Activated T-helper 2 cell treated with anti-CD3 and anti-CD28 coated beads, Interferon-gamma antibody, Interleukin-2, Interleukin-4, amounts not matched to agents 10 μg/mL and 5 μg/mL and 100 μg/mL, durations not matched to agents 14 hours and 24 hours and 36 hours (primary cell): ENCODE measurements at places on chromosomes 7 and 10. TPM values are rescaled to one million over a fixed set of nuclear protein-coding genes. Genes with fewer than 3 reads are reported as not detected.

DNA sequence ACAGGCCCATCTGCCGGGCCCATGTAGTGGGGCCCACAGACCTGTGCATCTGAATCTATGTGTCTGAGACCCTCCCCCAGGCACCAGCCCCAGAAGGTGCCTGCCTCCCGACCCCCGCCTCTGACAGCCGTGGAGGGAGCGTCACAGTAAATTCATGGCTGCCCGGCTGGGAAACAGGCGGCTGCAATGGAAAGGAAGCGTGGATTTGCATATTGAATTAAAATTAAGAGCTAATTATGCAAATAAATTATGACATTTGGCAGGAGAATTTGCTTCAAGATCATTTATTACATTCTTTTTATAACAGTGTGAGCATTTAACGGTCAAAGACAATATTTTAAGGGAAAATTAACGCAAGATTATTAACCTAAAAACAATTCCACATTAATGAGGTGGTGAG is 92.3 kb downstream of the HIF1AN start:
- H3K27ac ChIP-seq, result no peak overlapping the region
- no peaks in the 10 kb centered on the region for H3K4me1 ChIP-seq
- H3K4me3 ChIP-seq, result no peak overlapping the region
- no peak for DNase-seq
- H3K27me3 ChIP-seq, result peaks cover 21% of the 10 kb centered on the region

DNA sequence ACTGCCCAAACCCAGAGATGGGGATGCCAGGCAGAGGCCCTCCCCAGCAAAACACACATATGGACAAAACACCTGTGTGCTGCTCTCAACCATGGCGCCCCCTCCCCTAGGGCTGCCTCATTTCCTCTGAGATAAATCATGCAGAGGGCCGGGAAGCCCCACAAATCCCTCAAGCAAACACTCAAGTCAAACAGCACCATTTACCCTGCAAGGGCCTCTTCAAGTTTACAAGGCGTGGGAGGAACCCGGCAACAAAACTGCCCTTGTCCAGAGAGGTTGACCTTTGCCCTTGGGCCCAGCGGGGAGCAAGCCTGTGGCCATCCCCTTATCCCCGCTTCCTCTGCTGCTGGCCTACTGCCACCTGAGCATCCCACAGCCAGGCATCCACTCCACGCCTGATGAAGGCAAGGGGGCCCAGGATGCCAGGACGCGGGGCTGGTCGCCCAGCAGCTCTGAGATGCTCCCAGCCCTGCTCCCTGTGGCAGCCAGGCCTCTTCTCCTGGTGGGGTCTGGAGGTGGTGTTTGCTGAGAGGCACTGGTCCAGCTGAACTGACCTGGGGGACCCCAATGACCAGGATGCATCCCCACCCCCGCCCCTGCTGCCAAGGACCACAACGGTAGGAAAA is 77.4 kb downstream of the DLG5 start:
- H3K36me3 ChIP-seq, result no peaks in the 10 kb centered on the region
- peaks cover 6% of the 10 kb centered on the region for H3K4me1 ChIP-seq
- no peak overlapping the region for H3K27ac ChIP-seq
- no peak for DNase-seq
- no peak overlapping the region for H3K4me3 ChIP-seq

DNA sequence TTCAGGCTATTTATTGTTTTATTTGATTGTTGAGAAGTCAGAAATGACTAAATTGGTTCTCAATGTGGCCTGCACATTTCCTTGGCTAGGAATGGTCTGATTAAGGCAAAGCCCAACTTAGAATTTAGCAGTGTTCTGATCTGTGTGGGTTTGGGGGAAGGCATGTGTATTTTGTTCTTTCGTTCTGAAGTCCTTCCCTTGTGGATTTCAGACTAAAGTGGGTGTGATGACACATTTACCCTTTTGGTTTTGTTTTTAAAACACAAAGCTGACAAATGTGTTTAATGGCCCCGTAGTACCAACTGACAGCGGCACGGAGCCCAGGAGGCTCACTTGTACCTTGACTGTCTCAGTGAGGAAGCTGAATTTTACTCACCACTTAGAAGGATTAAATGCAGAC is 452.3 kb upstream of the GALNT17 start:
- no peaks in the 10 kb centered on the region for H3K36me3 ChIP-seq
- no peak overlapping the region for H3K4me3 ChIP-seq
- H3K27me3 ChIP-seq, result peaks cover 24% of the 10 kb centered on the region
- H3K27ac ChIP-seq, result no peak overlapping the region
- peaks cover 20% of the 10 kb centered on the region for H3K4me1 ChIP-seq

GRCh38 chr7:30330134-30331111 is 46.0 kb downstream of the ZNRF2 start:
- peak overlapping the region; percentile 60 for H3K4me3 ChIP-seq
- H3K4me1 ChIP-seq, result peaks cover 44% of the 10 kb centered on the region
- DNase-seq, result no peak
- peaks cover 32% of the 10 kb centered on the region for H3K36me3 ChIP-seq
- H3K27ac ChIP-seq, result peak overlapping the region; percentile 69
- no peaks in the 10 kb centered on the region for H3K27me3 ChIP-seq

DNA sequence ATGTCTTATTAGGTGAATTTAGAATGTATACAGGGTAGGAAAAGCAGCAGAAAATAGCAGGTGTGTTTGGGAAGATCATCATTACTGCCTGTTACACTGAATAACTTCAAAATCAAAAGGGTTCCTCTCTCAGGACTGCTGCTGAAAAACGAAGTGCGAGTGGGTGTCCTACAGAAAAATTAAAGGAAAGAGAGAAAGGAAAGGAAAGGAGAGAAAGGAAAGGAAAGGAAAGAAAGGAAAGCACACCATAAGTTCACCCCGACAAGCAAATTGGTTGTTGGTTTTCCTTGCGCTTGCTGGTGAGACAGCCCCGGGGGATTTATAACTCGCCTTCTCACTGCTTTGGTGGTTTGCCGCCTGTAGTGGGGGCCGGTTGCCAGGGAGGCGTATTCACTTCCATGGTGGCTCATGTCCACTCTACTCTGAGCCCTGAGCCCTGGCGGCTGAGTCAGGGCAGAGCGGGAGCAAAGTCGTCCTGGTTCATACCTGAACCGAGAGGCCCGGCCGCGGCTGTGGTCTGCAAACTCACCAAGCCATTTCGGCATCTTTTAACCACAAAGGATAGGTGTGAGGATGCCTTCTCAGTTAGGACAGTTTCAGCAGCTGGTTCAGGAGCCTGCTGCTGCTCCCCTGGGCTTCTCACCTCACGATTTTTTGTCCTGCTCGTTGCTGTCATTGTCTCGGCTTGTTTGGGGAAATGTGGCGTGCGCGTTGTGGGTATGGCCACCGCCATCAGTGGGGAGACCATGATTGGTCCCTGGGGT is 26.1 kb downstream of the INPP5A start:
- H3K36me3 ChIP-seq, result no peaks in the 10 kb centered on the region
- H3K27me3 ChIP-seq, result no peaks in the 10 kb centered on the region
- H3K27ac ChIP-seq, result no peak overlapping the region
- no peak for DNase-seq
- no peak overlapping the region for H3K4me3 ChIP-seq

- no peaks in the 10 kb centered on the region for H3K36me3 ChIP-seq
- H3K27ac ChIP-seq, result no peak overlapping the region
- no peak overlapping the region for H3K4me3 ChIP-seq
- DNase-seq, result no peak
- H3K27me3 ChIP-seq, result no peaks in the 10 kb centered on the region
Measured at GRCh38 chr7:42180806-42181205, 56.2 kb downstream of the GLI3 start.

DNA sequence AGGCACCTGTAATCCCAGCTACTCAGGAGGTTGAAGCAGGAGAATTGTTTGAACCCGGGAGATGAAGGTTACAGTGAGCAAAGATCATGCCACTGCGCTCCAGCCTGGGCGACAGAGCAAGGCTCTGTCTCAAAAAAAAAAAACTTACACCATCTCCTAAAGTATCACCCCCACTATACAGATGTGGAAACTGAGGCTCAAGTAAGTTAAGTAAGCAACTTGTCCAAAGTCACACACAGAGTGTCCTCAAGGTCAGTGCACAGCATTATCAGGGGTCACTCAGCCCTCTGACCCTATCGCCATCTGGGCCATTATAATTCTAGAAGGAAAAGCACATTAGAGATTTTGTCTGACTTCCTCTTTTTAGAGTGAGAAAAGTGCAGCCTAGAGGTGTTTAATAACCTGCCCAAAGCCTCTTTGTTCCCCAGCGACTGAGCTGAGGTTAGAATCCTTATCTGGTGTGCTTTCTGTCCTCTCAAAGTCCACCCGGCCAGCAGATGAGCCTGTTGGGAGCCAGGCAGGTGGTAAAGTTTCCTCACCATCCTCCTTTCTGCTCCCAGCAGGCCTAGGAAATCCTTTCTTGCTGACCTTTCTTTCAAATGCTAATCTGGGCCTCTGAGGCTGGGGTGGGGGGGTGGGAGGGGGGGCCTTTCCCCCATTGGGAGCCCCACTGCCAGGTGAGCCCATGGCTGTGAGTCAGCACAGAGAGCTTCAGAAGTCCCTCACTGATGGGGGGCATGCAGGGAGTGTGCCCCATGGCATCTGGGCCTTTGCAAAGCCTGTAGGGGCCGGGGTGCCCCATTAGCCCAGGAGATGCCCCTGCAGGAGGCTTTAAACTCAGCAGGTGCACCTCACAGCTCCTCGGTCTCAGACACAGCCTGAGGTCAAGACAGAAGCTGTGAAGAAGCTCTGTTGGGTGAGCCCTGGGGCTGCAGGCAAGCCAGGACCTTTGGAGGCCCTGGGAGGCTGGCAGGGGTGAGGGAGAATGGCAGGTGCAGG is 12.0 kb upstream of the KCNMA1 start:
- no peak overlapping the region for H3K4me3 ChIP-seq
- DNase-seq, result no peak
- peaks cover 14% of the 10 kb centered on the region for H3K27me3 ChIP-seq
- no peaks in the 10 kb centered on the region for H3K4me1 ChIP-seq
- H3K36me3 ChIP-seq, result no peaks in the 10 kb centered on the region

DNA sequence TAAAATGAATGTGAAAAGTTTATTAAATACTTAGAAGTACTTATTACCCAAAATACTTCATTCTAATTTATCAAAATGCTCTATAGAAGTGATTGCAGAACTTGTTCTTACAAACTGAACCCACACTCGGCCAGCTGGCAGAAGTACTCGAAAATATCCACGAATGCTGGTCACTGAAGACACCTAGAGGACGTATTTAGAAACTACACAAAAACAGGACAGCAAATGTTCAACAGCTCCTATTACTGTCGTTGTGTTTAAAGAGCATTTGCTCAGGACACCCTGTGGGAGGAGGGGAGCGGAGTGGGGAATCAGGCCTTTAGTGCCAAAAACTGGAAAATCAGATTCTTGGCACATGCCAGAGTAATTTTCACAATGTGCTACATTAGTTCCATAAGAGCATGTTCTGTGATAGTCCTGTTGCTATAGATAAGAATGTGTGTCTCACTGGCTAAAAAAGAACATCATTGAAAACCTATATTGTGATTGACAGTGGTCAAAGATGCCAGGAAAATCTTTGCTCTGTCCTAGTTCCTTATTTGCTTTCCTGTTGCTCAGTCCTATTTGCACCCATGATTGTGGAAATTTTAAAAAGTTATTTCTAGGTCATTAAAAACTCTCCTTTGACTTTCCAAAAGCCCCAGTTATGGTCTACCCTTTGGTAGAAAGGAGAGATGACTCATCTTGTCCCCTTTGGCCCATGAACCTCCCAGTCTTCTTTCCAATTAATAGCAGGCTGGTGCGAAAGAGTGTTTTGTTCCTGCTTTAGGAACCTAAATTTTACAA is 49.0 kb upstream of the NRBF2 start:
- H3K27me3 ChIP-seq, result peaks cover 23% of the 10 kb centered on the region
- H3K36me3 ChIP-seq, result no peaks in the 10 kb centered on the region
- peak; percentile 16 for DNase-seq
- no peak overlapping the region for H3K4me3 ChIP-seq

GRCh38 chr7:50717181-50717580 is 65.5 kb downstream of the GRB10 start:
- peaks cover 2% of the 10 kb centered on the region for H3K27me3 ChIP-seq
- peaks cover 4% of the 10 kb centered on the region for H3K4me1 ChIP-seq
- H3K27ac ChIP-seq, result no peak overlapping the region
- no peak for DNase-seq

DNA sequence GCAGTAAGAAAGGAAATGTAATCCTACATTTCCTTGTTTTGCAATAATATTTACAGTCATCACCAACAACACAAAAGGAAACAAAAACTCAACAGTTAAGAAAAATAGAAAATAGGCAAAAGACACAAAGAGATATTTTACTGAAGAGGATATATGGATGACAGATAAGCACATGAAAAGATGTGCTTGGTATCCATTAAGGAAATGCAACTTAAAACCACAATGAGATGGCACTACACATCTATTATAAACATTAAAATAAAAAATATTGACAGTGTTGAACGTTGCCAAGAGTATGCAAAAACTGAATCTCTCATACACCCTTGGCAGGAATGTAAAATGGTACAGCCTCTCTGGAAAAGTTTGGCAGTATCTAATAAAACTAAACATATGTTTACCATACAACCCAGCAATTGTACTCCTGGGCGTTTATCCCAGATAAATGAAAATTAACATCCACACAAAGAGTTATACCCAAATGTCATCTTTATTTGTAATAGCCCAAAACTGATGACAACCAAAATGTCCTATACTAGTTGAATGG is 5.4 kb downstream of the CEP41 start:
- H3K4me3 ChIP-seq, result no peak overlapping the region
- H3K36me3 ChIP-seq, result peaks cover 15% of the 10 kb centered on the region
- H3K27ac ChIP-seq, result no peak overlapping the region
- no peak for DNase-seq
- H3K4me1 ChIP-seq, result peaks cover 28% of the 10 kb centered on the region
- no peaks in the 10 kb centered on the region for H3K27me3 ChIP-seq

GRCh38 chr10:128833671-128834070 is 633.4 kb upstream of the MGMT start:
- H3K4me3 ChIP-seq, result no peak overlapping the region
- H3K4me1 ChIP-seq, result no peaks in the 10 kb centered on the region
- no peak overlapping the region for H3K27ac ChIP-seq

DNA sequence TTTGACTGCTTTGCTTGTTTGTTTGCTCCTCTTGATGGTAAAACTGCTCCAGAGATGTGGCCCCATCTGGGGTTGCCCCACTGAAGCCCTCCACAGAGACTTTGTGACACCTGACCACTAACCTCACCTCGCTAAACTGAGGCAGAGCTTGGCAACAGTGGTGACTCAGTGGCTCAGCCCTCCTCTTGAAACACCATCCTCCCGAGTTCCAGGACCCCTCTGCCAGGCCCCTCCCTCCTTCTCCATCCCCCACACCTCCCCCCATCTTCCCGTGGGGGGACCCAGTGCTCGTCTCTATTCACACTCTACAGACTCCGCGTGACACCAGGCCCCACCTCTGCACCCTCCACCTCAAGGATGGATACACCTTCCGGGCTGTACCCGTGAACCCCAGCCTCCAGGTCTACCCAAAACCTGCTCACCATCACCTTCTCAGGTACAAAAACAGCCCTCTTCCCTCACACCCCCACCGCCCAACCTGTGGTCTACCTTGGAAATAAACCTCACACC is 19.0 kb upstream of the RET start:
- no peaks in the 10 kb centered on the region for H3K4me1 ChIP-seq
- no peak for DNase-seq
- H3K27ac ChIP-seq, result no peak overlapping the region
- peaks cover 5% of the 10 kb centered on the region for H3K27me3 ChIP-seq
- no peaks in the 10 kb centered on the region for H3K36me3 ChIP-seq
- H3K4me3 ChIP-seq, result no peak overlapping the region

Gene HERPUD2
- 24.9 and 25.8 TPM in 2 replicates for total RNA-seq

Gene RNF148
- total RNA-seq, result not detected in 2 replicates

Gene DNAJB6
- total RNA-seq, result 122 and 125 TPM in 2 replicates

Gene HKDC1
- total RNA-seq, result 0.09 and 0.11 TPM in 2 replicates
